ENCODE measurements at places on chromosomes 2 and 18. TPM values are rescaled to one million over a fixed set of nuclear protein-coding genes. Genes with fewer than 3 reads are reported as not detected.

The STON1 gene
- total RNA-seq, result 1.9 TPM

The WNT10A gene
- total RNA-seq, result not detected

The TTR gene
- not detected for total RNA-seq

The CYTIP gene
- total RNA-seq, result 227 TPM

The TUBA4A gene
- 286 TPM for total RNA-seq

The IL1F10 gene
- total RNA-seq, result not detected

The SGO2 gene
- total RNA-seq, result 56.5 TPM

The CPLX4 gene
- total RNA-seq, result not detected

GRCh38 chr2:201150454-201151020 lies 32.4 kb upstream of the CASP10 start:
- no peak overlapping the region for H3K4me3 ChIP-seq
- peaks cover 62% of the 10 kb centered on the region for H3K36me3 ChIP-seq
- peak overlapping the region; percentile 40 for H3K27ac ChIP-seq
- DNase-seq, result no peak
- no peaks in the 10 kb centered on the region for H3K27me3 ChIP-seq

- H3K36me3 ChIP-seq, result no peaks in the 10 kb centered on the region
- H3K27ac ChIP-seq, result no peak overlapping the region
- H3K27me3 ChIP-seq, result peaks cover 13% of the 10 kb centered on the region
Measured at GRCh38 chr2:71006955-71007799, 12.5 kb upstream of the TEX261 start.

- H3K4me1 ChIP-seq, result no peaks in the 10 kb centered on the region
- no peak overlapping the region for H3K27ac ChIP-seq
- H3K27me3 ChIP-seq, result no peaks in the 10 kb centered on the region
- H3K4me3 ChIP-seq, result no peak overlapping the region
- H3K36me3 ChIP-seq, result no peaks in the 10 kb centered on the region
- no peak for DNase-seq
Measured at GRCh38 chr2:66494708-66495107, 59.8 kb downstream of the MEIS1 start.

GRCh38 chr2:45218931-45219339 lies 209.7 kb upstream of the SIX2 start:
- H3K27ac ChIP-seq, result no peak overlapping the region
- H3K4me3 ChIP-seq, result no peak overlapping the region
- no peaks in the 10 kb centered on the region for H3K4me1 ChIP-seq
- no peaks in the 10 kb centered on the region for H3K36me3 ChIP-seq
- peaks cover 12% of the 10 kb centered on the region for H3K27me3 ChIP-seq
- DNase-seq, result no peak

GRCh38 chr2:147634826-147635225 lies 210.0 kb upstream of the ACVR2A start:
- no peak for DNase-seq
- H3K4me3 ChIP-seq, result no peak overlapping the region
- no peaks in the 10 kb centered on the region for H3K36me3 ChIP-seq
- H3K27me3 ChIP-seq, result no peaks in the 10 kb centered on the region
- H3K27ac ChIP-seq, result no peak overlapping the region

DNA sequence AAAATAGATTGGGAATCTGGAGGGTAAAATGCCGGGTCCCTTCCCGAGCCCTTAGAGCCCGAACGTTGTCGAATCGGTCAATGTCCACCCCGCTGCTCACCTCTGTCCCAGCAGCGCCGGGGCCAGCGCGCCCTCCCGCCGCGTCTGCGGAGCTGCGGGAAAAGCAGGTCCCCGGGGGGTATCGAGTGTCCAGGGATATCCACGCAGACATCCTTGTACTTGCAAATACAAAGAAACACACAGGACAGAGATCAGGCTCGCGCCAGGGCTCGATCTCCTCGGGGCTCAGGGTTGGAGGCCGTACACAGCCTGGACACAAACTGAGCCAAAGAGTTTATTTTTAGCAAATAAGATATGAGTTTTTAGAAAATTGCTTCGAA lies 2.3 kb upstream of the GATA6 start:
- no peak overlapping the region for H3K4me3 ChIP-seq
- peaks cover 8% of the 10 kb centered on the region for H3K36me3 ChIP-seq
- peaks cover 32% of the 10 kb centered on the region for H3K4me1 ChIP-seq
- peaks cover 76% of the 10 kb centered on the region for H3K27me3 ChIP-seq
- no peak overlapping the region for H3K27ac ChIP-seq
- DNase-seq, result no peak

- H3K4me3 ChIP-seq, result no peak overlapping the region
- no peak for DNase-seq
- H3K36me3 ChIP-seq, result no peaks in the 10 kb centered on the region
Measured at GRCh38 chr18:68472701-68473295, 242.1 kb downstream of the TMX3 start.

DNA sequence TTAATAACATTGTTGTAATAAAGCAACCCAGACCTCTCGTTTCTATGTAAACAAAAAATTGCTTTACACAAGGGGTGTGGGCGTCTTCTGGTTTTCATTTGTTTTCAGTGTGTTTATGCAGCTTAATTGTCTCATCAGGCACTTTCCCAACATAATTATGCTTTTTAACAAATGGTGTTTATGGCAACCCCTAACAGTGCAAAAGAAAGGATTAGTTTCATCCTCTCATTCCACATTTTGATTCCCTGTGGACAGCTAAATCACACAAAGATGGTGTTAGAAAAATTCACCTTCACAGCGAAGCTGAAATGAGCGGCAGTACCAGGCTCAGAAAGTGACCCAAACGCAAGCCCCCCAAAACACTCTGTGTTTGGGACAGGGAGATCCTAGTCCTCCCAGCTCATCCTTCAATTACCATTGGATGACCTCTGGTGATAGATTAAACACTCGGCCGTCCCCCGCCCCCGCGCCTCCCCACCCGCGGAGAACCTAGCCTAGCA lies 724 bp downstream of the FTCDNL1 start:
- H3K4me3 ChIP-seq, result peak overlapping the region; percentile 68
- H3K27me3 ChIP-seq, result peaks cover 14% of the 10 kb centered on the region
- peaks cover 7% of the 10 kb centered on the region for H3K4me1 ChIP-seq
- no peak for DNase-seq

GRCh38 chr2:177683661-177684069 lies 291.1 kb downstream of the AGPS start:
- H3K27me3 ChIP-seq, result no peaks in the 10 kb centered on the region
- H3K4me1 ChIP-seq, result no peaks in the 10 kb centered on the region
- H3K27ac ChIP-seq, result no peak overlapping the region
- no peaks in the 10 kb centered on the region for H3K36me3 ChIP-seq
- no peak overlapping the region for H3K4me3 ChIP-seq

DNA sequence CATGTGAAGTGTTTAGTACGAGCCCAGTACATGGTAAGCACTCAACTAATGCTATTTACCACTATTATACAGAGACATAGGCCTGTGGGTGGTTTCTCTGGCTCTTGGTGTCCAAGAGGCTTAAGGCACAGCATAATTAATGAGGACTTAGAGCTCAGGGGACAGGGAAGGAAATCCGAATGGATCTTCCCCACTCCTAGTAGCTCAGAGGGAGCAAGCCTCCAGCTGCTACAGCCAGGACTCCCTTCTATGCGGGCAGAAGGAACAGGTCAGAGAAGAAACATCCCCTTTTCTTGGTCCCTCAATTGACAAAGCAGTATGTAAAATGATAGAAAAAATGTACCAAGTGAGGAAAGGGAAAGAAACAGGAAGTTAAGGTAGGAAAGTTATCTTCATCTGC lies 261.3 kb upstream of the STON1 start:
- H3K27me3 ChIP-seq, result no peaks in the 10 kb centered on the region
- no peak for DNase-seq
- no peaks in the 10 kb centered on the region for H3K36me3 ChIP-seq
- peaks cover 6% of the 10 kb centered on the region for H3K4me1 ChIP-seq
- H3K4me3 ChIP-seq, result no peak overlapping the region

DNA sequence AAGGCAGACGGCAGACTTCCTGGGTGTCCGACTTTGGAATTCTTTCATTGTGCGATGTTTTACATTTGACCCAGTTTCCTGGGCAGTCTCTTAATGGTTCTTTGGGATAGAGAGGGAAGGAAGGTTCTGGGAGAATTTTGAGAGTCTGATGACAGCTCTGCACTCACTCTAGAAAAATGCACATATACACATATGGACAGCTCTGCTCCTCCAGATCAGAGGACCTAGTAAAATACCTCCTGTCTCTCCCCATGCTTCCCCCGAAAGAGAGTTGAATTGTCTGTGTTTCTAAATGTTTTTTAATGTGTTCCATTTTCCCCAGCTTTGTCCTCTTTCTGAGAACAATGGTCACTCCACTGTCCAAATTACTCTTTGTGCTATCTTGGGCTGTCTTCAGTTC lies 102.0 kb upstream of the CXCR4 start:
- H3K4me1 ChIP-seq, result no peaks in the 10 kb centered on the region
- H3K27ac ChIP-seq, result no peak overlapping the region
- no peak overlapping the region for H3K4me3 ChIP-seq
- H3K36me3 ChIP-seq, result no peaks in the 10 kb centered on the region
- H3K27me3 ChIP-seq, result peaks cover 4% of the 10 kb centered on the region
- DNase-seq, result no peak

GRCh38 chr2:223578846-223579245 lies 23.3 kb downstream of the SCG2 start:
- no peak for DNase-seq
- H3K4me1 ChIP-seq, result no peaks in the 10 kb centered on the region
